ENCODE measurements at places on chromosomes 1 and 21. TPM values are rescaled to one million over a fixed set of nuclear protein-coding genes. Genes with fewer than 3 reads are reported as not detected.

The TGFBR3 gene
- 6.3 TPM for total RNA-seq

The PFKFB2 gene
- 5.6 TPM for total RNA-seq

The RGS7 gene
- total RNA-seq = not detected

The PBX1 gene
- total RNA-seq = 13.5 TPM

The PRKACB gene
- 8.7 TPM for total RNA-seq

The CNKSR1 gene
- total RNA-seq = 0.31 TPM

The LRRC42 gene
- 30.0 TPM for total RNA-seq

The TSPEAR gene
- not detected for total RNA-seq

The UBL4B gene
- total RNA-seq = not detected

The SLAMF1 gene
- total RNA-seq = not detected

The PLPPR4 gene
- 0.02 TPM for total RNA-seq

The RIPPLY3 gene
- 0.59 TPM for total RNA-seq

The HAPLN2 gene
- 0.25 TPM for total RNA-seq

The PTAFR gene
- total RNA-seq = 0.16 TPM

The GJB4 gene
- total RNA-seq = 0.13 TPM

The GUCA2A gene
- not detected for total RNA-seq

The BSND gene
- not detected for total RNA-seq

The C1orf167 gene
- total RNA-seq = not detected

The GPR137B gene
- total RNA-seq = 16.7 TPM

The TTLL7 gene
- 3.2 TPM for total RNA-seq

The WARS2 gene
- 6.3 TPM for total RNA-seq

The PCSK9 gene
- total RNA-seq = 3.1 TPM

The TACSTD2 gene
- not detected for total RNA-seq

The CALML6 gene
- total RNA-seq = 0.22 TPM

The ACAP3 gene
- 17.3 TPM for total RNA-seq

The HORMAD1 gene
- total RNA-seq = 9.5 TPM

The PPM1J gene
- 1.2 TPM for total RNA-seq

The MROH9 gene
- total RNA-seq = not detected

The NT5C1A gene
- total RNA-seq = not detected

The TNNI3K gene
- total RNA-seq = not detected

The LCE1E gene
- not detected for total RNA-seq

Data from A549 treated with Hydrocortisone at 1 μM for 4 hours (cell line).